Endothelial cell (in vitro differentiated cells): ENCODE measurements at places on chromosomes 2 and 18.

- DNase-seq, result no peak
These were observed 3.1 kb upstream of the DCTN1 start for GRCh38 chr2:74383254-74383653.

- DNase-seq, result no peak
These were observed 6.5 kb downstream of the RPIA start for GRCh38 chr2:88698027-88698413.

GRCh38 chr2:84965192-84965516, 5.8 kb upstream of the KCMF1 start:
- DNase-seq, result no peak

- DNase-seq, result no peak
These were observed 19.8 kb downstream of the CCT7 start for GRCh38 chr2:73253901-73254300.

DNA sequence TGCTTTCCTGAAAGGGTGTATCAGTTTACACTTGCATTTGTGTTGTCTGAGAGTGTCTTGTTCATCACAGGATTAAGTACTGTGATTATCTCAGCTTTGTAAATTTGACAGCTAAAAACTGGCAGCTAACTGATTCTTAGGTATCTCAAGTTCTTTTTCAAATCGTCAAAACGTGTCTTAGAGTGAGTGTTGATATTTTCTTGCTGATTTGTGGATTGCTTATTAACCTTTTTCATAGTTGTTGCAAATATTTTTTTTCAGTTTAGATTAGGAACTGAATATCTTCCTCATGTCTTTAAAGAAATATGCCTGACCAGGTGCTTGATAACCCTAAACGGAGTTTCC, 41.9 kb downstream of the LRRFIP1 start:
- no peak for DNase-seq

DNA sequence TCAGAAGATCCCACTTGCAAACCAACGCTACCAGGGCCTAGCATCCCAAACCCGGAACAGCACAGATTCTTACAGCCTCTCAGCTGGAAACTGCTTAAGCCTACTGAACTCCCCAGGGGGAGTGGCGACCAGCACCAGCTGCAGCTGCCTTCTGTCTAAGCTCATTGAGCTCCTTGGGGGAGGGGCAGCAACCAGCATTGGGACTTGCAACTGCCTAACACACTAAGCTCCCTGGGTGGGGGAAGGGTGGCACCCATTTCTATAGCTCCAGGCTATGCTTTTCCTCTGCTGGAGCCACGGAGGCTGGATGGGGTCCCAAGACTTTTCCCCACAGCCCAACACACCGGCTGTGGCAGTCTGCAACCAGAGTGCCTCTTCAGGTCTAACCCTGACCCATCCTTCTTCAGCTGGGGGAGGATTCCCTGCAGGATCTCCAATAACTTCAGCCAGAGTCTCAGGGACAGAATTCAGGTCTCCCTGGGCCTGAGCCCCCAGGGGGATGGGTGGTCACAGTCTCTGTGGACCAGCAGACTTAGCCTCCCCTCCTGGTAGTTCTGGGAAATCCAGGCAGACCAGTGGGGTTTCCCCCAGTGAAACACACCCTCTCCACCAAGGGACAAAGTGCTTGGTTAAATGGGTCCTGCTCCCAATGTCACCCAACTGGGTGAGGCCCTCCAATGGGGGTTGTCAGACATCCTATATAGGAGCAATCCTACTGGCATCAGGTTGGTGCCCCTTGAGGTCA, 45.9 kb upstream of the ITGA4 start:
- DNase-seq, result no peak

GRCh38 chr2:240960309-240960970, 38.0 kb upstream of the SNED1 start:
- no peak for DNase-seq

GRCh38 chr2:15348636-15349035, 212.5 kb downstream of the NBAS start:
- no peak for DNase-seq

GRCh38 chr18:12296457-12296856, 11.6 kb upstream of the TUBB6 start:
- no peak for DNase-seq

DNA sequence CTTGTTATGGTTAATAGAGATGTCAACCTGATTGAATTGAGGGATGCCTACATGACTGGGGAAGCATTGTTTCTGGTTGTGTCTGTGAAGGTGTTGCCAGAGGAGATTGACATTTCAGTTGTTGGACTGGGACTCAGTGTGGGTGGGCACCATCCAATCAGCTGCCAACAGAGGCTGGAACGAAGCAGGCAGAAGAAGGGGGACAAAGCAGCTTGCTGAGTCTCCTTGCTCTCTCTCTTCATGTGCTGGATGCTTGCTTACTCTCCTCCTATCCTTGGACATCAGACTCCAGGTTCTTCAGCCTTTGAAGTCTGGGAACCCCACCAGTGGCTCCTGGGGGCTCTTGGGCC, 22.2 kb upstream of the SMAD4 start:
- no peak for DNase-seq

DNA sequence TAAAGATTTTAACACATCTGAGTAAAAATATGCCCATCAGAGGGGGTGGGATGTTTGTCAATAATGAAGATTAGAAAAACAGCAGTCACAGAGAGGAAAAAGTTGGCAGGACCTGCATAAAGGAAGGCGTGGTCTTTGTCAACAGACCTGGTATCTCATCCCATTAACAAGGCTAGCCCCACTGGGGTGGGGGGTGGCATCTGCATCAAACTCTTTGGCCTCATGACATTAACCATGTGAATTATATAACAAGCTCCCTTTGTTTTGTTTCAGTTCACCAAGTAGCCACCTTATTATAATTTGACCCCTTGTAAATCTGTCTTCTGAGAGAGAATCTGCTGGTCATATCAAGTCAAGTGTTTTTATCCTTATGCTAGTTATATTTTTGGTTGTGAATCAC, 28.8 kb downstream of the NEMP2 start:
- DNase-seq, result no peak

GRCh38 chr18:864872-865273, 39.8 kb upstream of the ADCYAP1 start:
- DNase-seq, result peak; percentile 73

DNA sequence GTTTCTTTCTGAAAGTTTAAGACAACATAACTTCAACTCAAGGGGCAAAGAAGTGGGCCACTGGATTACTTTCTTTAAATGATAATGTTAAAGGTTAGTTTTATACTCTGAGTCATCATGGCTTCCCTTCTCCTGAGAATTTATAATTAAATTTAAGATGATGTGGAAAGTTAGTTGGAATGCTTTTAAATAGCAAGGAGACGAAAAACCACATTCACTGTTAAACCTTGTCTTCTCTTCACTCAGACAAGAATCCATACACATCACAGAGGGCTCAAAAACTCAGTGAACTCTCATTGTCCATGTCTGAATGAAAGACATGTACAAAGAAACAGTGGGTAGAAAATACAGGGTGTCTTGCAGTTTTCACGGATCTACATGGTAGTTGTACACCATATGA, 65.6 kb downstream of the COL5A2 start:
- no peak for DNase-seq

GRCh38 chr2:113822087-113822815, 65.8 kb upstream of the SLC35F5 start:
- DNase-seq, result no peak

DNA sequence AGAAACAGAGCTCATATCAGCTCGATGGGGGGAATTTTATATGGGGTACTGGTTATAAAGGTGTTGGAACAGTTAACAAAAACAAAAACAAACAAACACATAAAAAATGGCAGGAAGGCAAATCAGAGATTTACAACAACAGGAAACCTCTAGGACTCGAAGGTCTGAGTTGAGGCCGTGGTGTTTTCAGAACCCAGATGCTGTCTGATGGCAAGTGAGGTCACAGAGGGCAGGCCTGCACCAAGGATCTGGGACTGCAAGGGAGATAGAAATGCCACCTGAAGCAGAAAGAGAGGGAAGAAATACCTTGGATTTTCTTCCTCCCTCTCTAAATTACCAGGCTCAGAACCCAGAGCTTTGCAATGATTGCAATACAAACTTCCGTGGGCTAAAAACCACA, 429.5 kb downstream of the ZNF521 start:
- DNase-seq, result no peak

DNA sequence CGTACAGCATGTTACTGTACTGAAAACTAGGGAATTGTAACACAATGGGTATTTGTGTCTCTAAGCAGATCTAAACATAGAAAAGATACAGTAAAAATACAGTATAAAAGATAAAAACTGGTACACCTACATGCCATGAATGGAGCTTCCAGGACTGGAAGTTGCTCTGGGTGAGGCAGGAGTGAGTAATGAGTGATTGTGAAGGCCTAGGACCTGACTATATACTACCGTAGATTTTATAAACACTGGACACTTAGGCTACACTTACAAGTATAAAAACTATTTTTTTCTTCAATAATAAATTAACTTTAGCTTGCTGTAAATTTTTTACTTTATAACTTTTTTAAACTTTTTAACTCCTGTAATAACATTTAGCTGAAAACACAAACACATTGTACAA, 324.4 kb upstream of the TNP1 start:
- DNase-seq, result no peak

- no peak for DNase-seq
These were observed 91.1 kb downstream of the CABLES1 start for GRCh38 chr18:23226391-23226790.

DNA sequence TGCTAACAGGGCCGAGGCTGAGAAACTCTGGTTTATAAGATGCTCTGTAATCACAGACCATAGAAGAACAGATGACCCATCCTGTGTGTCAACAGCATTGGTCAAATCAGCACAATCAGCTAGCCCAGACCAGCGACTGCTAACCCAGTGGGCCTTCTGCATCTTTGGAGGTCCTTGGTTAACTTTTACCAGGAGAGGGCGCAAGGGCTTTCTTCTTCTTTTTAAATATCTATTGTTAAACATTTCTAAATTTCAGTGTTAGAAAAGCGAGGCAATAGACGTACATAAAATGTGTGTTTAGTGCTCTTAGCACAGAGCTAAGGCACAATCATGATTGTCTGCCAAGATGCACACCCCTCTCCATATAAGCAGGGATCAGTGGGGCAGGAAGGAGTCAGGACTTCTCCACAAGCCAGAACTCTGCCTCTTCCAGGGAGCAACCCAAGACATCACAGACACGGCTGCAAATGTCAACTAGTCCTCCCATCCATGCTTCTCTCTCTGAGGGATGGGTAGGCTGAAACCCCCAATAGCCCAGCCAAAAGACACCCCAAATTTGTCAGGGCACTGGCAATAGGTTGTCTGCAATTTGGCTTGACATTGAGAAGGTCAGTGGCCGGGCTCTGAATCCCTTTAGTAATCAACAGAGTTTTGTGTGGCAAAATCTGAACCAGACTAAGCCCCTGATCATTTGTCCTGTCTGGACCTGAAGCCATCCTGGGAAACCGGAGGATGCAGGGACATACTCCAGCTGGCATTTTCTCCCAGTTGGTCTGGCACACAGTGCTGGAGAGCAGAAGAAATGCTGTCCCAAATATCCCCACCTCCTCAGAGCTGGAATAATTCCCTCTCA, 188.2 kb downstream of the BCL2 start:
- DNase-seq, result peak; percentile 28

- DNase-seq, result no peak
These were observed 50.3 kb downstream of the SATB2 start for GRCh38 chr2:199407421-199407820.

DNA sequence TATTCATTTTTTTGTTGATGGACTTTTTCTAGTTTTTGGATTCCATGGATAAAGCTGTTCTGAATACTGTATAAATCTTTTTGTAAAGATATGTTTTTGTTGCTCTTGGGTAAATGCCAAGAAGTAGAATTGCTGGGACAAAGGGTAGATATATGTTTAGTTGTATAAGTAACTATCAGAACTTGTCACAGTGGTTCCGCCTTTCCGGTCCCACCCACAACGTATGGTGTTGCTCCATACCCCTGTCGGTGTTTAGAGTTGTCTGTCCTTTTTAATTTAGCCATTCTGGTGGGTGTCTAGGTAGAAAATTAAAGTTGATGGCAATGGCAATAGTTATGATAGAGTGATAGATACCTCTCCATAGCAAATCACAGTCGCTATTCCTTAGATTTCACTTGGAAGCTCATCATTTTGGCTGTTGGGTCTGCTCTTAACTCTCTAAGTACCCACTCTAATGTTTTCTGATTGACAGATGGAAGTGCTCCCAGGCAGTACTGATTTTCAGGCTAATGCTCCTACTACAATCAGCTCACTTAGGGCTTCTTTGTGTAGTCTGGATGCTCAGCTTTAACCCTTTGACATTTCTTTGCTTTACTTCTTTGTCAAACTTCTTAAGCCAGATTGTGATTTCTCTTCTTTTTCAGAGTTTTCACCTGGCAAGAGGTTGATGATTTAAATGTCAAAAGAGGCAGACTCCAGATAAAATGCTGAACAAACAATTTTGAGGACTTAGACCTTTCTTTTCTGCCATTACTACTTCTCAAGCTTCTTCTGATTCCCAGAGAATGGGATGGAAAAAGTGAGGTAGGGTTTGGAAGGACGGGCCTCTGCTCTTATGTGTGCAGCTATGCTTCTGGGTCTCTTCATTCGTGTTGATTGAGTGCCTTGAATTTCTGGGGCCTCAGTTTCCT, 156.4 kb downstream of the AQP4 start:
- no peak for DNase-seq

GRCh38 chr2:174703430-174703829, 60.8 kb downstream of the CHRNA1 start:
- no peak for DNase-seq

DNA sequence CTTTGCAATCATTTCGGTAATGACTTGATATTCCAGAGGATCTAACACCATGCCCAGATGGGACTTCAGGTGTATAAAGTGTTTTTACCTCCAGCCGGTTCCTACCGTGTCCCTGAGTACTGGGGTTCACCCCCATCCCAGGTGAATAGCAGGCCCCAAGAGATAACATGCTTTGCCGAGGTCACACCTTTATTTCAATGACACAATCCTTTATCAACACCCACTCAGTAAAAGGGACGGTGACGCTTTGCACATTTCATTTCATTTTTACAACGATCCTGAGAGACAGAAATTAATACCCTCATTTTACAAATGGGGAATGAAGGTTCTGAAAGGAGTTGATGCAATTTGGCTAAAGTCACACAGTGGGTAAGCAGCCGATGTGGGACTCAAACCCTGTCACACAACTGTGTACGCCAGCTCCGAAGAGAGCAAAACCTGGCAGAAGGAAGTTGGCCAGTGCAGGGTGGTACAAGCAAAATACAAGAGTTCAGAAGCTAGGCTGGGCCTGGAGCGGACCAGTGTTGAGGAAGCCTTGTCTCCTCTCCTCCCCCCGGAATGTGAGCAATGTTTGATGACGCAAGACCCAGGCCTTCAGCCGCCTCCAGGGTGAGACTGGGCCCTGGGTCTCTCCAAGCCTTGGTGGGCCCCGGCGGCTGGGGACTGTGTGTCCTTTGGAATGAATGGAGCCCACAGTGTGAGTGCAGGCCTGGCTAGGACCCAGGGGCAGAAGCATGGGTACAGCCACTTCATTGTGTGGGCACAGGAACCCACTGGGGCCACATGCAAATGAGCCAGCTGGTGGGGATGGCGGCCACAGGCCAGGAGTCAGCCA, 139.6 kb upstream of the MYCN start:
- no peak for DNase-seq

GRCh38 chr2:66490588-66491001, 55.7 kb downstream of the MEIS1 start:
- no peak for DNase-seq

- no peak for DNase-seq
These were observed 2.9 kb upstream of the TYMS start for GRCh38 chr18:654601-655000.
